ENCODE measurements at places on chromosomes 13 and 19.

DNA sequence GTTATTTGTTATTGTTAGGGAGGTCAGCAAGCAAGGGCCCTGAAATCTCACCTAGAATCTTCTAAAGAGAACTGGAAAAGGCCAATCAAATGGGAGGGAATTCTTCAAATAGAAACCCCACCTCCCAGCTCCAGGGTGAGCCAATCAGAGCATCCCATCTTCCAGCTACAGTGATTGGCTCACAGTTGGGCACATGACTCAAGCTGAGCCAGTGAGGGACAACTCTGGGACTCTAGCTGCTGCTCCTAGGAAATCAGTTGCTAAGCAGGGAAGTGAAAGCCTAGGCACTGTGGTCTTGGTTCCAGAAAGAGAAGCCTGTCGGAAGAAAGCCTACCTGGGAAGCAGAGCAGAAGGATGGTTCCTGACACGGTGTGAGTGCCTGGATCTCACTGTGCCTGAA, 13.4 kb downstream of the TM6SF2 start:
- no peak for DNase-seq

GRCh38 chr13:112150352-112150751, 83.4 kb downstream of the SOX1 start:
- no peak for DNase-seq

- DNase-seq, result no peak
Measured at GRCh38 chr13:22086597-22087330, 415.9 kb downstream of the FGF9 start.

DNA sequence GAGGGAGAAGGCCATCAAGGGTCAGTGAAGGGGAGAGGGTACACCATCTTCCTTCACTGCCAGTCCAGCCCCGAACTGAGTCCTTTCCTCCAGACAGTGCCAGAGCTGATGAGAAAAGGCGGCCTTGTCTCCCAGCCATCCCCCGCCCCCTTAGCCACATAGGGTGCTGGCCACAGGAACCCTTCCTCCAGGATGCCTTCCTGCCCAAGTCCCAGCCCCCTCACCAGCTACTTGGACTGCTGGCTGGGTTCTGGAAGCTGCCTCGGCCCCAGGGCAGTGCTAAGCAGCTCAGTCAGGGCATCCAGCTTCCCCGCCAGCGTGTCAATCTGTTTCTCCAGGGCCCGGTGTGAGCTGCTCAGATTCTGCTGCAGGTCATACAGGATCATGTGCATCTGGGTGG, 12.6 kb upstream of the SMG9 start:
- DNase-seq, result no peak

DNA sequence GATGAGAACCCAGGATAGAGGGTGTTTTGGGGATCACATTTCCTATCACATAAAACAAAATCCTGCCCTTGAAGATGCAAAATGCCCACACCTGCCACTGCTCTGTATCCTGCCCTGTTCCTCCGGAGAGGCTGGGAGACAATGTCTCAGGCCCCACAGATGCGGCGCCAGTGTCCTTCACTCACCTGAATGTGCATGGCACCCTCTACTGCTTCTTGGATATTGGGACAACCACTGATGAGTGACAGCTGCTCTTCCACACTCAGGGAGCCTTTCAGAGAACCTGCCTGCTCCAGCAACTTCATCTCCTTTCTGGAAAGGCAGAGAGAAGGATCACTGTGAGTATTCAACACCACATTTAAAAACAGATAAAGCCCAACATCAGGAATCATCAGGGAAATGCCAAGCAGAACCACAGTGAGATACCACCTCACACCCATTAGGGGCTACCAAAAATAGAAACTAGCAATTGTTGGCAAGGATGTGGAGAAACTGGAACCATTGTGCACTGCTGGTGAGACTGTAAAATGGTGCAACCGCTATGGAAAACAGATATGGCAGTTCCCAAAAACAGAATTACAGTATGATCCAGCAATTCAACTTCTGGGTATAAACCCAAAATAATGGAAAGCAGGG, 36.4 kb downstream of the CRYL1 start:
- peak; percentile 13 for DNase-seq

DNA sequence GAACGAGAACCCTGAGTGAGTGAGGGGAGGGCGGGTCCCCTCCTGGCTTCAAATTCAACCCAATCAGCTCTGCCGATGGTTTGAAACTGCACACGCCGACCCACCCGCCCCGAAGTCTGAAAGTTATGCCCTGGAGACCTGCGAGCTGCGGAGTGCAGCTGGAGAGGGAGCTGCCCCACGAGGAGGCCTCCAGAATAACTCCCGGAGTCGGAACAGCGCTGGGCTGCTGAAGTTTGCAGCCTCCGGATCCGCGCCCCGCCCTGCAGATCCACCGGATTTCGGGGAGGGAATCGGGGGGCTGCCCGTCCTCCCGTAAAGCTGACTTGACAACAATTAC, 7.0 kb downstream of the POU4F1 start:
- no peak for DNase-seq

GRCh38 chr19:44845286-44845611, 848 bp upstream of the NECTIN2 start:
- no peak for DNase-seq

DNA sequence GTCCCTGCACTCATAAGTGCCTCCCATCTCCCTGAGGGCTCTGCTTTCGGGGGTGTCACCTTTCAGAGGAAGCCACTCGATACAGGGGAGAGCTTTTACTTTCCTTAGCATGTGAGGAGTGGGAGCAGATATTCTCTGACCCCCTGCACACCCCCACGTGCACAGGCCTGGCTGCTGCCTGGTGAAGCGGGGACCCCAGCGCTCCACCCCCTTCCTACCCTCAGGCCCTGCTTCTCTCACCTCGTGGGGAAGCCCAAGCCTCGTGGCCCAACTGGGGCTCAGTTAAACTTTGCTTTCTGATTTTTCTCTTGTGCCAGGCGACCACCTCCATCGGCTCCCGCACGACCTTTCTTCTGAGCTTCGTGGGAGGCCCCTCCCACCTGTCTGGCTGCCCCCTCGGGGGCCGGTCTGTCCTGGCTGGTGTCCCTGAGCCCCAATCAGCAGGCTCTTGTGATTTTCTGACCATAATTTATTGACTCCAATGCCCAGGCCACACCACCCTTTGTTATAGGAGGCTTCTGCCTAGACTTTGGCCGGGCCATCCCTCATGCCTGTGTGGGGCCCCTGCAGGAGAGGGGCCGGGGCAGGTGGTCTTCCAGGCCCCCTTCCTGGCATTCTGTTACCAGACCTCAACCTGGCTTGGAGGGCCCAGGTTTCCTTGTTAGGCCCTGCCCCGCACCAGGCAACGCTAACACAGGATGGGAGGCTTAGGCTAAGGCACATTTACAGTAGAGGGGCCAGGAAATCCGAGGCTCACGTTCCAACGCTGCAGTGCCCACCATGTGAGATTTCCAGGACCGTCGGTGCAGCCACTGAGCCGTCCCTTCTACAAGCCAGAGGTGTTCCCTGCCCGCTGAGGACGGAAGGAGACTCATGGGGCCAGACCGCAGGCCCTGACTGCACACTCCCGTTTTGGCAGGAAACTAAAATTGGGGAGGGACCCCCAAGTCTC, 3.7 kb downstream of the TMED1 start:
- no peak for DNase-seq

- no peak for DNase-seq
Measured at GRCh38 chr13:78971355-78972025, 312.5 kb upstream of the OBI1 start.

DNA sequence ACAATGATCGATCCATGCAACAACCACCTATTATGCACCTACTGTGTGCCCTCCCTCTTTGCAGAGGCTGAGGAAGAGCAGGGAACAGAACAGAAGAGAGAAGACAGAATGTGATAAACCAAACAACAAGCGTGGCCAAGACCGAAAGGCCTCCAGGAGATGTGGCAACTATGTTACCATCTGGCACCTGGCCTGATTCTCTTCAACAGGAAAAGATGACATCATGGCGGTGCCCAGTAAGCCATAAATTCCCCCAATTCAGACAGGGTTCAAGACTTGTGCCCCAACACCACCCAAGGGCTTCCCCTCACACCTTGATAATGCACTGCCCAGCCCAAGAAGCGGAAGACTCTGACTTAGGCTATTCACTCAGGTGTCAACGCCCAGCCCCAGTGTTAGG, 44.3 kb downstream of the SLC7A1 start:
- DNase-seq, result no peak

GRCh38 chr19:15175609-15176008, 25.2 kb downstream of the NOTCH3 start:
- no peak for DNase-seq

DNA sequence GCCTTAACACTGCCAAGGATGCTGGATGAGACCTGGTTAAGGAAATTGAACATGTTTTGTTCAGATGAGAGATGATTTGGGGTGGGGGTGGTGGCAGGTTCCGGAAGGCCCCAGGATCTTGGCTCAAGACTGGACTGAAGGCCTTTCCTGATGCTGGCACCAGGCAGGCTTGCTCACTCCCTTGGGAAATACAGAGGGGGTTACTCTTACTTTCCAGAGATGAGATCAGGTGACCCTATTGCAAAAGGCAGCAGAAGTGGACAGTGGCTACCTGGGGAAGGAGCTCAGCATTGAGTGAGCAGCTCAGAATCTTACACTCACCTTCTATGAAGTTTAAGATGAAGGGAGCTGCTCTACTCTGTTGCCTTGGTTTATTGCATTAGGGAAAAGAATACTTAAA, 10.8 kb downstream of the GATAD2A start:
- DNase-seq, result no peak

DNA sequence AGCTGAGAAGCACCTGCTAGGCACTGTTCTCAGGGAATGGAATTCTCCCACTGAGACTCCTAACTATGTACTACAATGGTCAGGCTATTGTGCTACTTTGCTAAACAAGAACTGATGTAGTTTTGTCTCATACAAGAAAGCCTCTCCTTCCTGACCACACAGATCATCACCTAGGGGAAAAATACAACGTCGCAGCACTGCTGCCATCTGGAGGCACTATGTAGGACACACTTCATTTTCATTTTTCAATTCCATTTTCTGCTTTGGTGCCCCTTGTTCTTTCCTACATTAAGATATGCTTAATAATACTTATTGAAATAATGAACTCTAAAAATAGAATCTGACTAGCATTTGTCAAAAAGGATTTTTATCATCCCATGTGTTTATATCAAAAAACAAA, 21.1 kb downstream of the PROSER1 start:
- no peak for DNase-seq

DNA sequence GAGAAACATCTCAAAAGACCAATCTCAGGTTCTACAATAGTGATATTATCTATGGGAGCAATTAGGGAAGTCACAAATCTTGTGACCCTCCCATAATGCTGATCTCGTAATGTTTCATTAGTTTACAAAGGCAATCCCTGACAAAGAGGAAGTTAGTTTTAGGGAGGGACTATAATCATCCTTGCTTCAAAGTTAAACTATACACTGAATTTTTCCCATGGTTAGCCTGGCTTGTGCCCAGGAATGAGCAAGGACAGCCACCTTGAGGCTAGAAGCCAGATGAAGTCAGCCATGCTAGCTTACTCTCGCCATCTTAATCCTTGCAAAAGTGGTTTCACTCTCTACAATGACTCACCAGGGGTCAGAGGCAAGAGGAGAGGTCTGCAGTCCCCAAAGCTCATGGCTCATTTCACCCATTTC, 5.4 kb downstream of the CEACAM3 start:
- no peak for DNase-seq

DNA sequence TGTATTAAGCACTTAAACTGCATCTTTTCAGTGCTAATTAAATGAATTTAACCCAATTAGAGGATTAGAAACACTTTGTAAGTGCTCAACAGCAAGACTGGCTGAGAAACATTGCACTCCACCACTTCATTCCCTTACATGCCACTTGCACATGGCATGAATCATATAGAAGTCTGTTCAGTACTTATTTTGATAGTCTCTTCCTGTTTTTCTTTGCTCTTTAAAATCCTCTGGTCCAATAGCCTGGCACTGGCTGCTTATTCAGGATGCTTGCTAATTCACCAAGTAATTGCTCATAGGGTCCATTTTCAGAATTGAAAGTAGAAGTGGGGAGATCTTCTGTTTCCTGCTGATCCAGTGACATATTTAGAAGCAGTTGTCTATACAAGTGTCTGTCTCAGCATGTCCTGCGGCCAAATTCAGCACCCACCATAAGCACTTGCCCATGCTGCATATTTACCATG, 900.1 kb downstream of the PCDH9 start:
- DNase-seq, result no peak

- DNase-seq, result no peak
Measured at GRCh38 chr13:19985219-19985556, 26.7 kb downstream of the ZMYM2 start.

DNA sequence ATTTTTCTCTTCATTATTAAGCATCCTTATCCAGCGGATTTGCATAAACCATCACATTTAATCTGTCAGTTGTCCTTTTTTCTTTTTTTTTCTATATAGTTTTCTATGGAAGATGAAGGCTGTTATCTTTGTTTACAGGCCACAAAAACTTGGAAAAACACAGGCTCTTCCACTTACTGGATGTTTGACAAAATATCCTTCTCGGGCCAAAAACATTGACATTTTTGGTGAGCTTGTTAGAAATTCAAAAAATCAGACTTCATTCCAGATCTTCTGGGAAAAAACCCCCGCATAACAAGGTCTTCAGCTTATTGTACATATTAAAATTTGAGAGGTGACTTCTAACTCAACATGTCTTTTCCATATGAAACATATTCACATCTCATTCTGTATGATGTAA, 13.8 kb downstream of the ZNF93 start:
- DNase-seq, result no peak

DNA sequence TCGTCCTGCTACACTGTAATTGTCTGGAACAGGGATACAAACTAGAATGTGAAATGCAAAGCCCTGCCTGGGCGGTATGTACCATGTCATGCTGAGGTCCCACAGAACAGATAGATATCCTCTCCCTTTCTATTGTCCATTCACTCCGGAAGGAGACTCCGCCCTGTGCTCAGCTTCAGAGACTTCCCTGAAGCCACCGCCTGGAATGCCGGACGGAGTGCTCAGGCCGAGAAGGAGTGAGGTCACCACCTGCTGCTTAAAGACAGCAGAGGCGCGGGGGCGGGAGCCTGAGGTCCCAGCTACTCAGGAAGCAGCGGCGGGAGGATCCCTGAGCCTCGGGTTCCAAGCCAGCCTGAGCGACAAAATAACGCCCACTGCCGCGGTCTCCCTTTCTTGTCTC, 890 bp upstream of the ZNF611 start:
- no peak for DNase-seq

All from stimulated activated CD8-positive, alpha-beta memory T cell treated with anti-CD3 and anti-CD28 coated beads, Interleukin-7, amount 100 ng/mL, for 1 hour (primary cell).